Aorta (tissue), 5 donors: ENCODE measurements at places on chromosomes 13 and 19. TPM values are rescaled to one million over a fixed set of nuclear protein-coding genes. Genes with fewer than 3 reads are reported as not detected.

Gene ACP7
- not detected for total RNA-seq

Gene DLEU7
- 0.39 TPM for total RNA-seq

Gene OSCAR
- 4.4 TPM for total RNA-seq

GRCh38 chr19:4717966-4718701, 5.5 kb downstream of the DPP9 start:
- H3K4me3 ChIP-seq = no peak overlapping the region
- peaks cover 2% of the 10 kb centered on the region for H3K36me3 ChIP-seq
- H3K4me1 ChIP-seq = no peaks in the 10 kb centered on the region

GRCh38 chr19:10332965-10333757, at the start of gene RAVER1:
TSS of gene RAVER1 (minus strand) at chr19:10333529. CDS start at chr19:10333507, 22 bp downstream.
- no peaks in the 10 kb centered on the region for H3K36me3 ChIP-seq
- peak within 1 kb of the TSS; percentile 81 for H3K27ac ChIP-seq
- no peaks in the 10 kb centered on the region for H3K4me1 ChIP-seq
- peak; percentile 99 for DNase-seq

DNA sequence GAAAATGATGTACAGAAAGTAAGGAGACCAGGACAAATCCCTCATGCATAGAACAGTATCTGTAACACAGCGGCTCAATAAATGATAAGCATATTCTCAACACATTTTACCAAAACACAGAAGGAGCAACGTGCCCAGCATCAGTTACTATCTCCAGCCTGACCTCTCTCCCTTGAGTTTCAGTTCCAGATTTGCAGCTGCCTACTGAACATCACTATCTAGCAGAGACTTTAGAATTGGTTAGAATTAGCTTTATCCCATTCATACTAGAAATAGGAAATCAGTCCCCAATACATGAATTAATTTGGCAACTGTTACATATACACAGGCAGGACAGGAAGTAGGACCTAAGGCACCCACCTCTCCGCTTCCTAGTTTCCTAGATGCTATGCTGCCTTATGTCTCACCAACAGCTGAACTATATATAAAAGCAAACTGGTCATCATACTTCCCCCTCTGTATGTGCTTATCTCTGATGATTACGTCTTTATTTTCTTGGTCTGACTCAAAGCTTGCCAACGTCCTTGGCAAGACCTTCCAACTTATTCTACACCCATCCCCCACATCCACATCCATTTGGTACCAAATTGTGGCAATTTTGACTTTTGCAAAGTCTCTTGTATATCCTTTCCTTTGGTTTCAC, 61.1 kb downstream of the SACS start:
- H3K4me1 ChIP-seq = no peaks in the 10 kb centered on the region
- no peaks in the 10 kb centered on the region for H3K27me3 ChIP-seq
- H3K4me3 ChIP-seq = no peak overlapping the region

DNA sequence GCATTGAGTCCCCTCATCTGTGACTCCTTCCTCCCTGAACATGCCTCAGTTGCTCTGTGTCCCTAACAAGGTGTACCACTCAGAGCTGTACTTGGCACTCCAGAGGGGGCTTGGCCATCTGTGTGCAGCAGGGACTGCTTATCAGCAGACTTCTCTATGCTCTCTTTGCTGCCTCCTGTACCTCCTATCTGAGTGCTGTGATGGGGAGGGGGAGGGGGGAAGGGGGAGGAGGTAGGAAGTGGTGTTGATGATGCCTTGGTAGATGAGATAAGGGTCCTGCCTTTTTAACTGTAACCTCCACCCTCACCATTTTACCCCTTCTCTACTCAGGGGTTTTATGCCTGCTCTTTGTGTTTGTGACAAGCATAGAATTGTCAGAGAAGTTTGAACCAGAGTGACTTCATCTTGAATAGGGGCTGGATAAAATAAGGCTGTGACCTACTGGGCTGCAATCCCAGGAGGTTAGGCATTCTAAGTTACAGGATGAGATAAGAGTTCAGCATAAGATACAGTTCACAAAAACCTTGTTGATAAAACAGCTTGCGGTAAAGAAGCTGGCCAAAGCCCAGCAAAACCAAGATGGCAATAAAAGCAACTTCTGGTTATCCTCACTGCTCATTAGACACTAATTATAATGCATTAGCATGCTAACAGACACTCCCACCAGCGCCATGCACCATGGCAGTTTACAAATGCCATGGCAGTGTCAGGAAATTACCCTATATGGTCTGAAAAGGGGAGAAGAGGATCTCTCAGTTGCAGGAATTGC, 13.2 kb downstream of the PCDH8 start:
- H3K36me3 ChIP-seq = no peaks in the 10 kb centered on the region
- no peak for DNase-seq
- no peak overlapping the region for H3K4me3 ChIP-seq
- no peaks in the 10 kb centered on the region for H3K4me1 ChIP-seq
- peaks cover 4% of the 10 kb centered on the region for H3K27me3 ChIP-seq

- no peak for DNase-seq
- H3K27me3 ChIP-seq = no peaks in the 10 kb centered on the region
- no peak overlapping the region for H3K4me3 ChIP-seq
- peaks cover 29% of the 10 kb centered on the region for H3K36me3 ChIP-seq
These were observed 30.7 kb upstream of the ZFP82 start for GRCh38 chr19:36449059-36449670.

DNA sequence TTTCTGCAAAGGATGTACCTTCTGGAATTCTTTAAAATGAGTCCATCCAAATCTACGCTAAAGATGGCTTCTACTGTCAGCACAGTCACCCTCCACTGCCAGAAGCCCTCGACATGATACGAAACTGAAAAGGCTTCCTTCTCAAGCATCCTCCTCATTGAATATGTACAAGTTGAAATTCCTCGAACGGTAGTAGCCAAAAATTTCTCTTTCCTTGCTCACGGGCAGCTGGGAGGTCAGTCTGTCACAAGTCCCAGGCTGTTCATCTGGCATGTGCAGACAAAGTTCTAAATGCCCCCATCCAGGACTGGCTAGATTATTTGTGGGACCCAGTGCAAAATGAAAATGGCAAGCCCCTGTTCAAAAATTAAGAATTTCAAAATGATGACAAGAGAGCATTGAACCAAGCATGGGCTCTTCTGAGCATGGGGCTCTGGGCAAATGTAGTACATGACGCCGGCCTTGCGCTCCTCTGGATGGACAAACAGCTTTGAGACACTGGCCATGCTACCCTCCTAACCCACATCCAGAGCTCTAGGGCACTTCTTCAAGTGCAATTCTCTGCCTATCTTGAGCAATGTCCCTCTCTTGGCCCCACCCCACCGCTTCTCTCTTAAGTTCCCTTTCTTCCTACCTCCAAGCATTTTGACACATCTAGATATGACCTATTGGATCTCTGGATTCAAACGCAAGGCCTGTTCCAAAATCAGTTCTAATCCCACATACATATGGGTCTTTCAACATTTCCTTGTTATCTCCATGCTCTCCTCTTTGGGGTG, 78.9 kb upstream of the FLT1 start:
- no peak overlapping the region for H3K27ac ChIP-seq
- no peaks in the 10 kb centered on the region for H3K4me1 ChIP-seq
- H3K36me3 ChIP-seq = no peaks in the 10 kb centered on the region
- no peak overlapping the region for H3K4me3 ChIP-seq
- no peaks in the 10 kb centered on the region for H3K27me3 ChIP-seq
- DNase-seq = no peak

GRCh38 chr13:51914137-51914493, 52.3 kb downstream of the CCDC70 start:
- H3K27me3 ChIP-seq = no peaks in the 10 kb centered on the region
